ENCODE measurements at places on chromosomes 12 and 14.
A peak's percentile ranks its signal among the peaks of the same experiment; 100 is the strongest.

DNA sequence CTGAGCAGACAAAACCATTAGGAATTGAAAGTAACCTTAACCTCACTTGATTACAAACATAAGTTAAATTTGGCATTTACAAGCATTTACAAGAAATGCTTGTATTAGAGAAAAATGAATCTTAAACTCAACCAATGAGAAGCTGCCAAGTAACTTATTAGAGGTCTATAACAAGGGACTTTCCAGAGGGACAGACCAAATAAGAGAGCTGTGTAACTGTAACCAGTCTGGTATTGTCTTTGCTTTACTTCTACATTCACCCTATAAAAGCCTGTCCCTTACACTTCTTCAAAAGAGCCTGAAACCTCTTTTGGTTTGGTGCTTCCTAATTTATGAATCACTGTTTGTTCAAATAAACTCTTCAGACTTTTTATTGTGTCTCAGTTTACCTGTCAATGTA, 450.0 kb upstream of the FAR2 start:
- DNase-seq, result no peak

GRCh38 chr14:104794993-104795780, at the start of gene AKT1:
TSS of gene AKT1 (minus strand) at chr14:104795748. CDS start at chr14:104792643, 3,105 bp downstream.
- peak; percentile 33 for DNase-seq

- no peak for DNase-seq
Measured at GRCh38 chr14:54094765-54095164, 138.1 kb upstream of the BMP4 start.

GRCh38 chr12:15584366-15585041, 204.7 kb downstream of the EPS8 start:
- peak; percentile 61 for DNase-seq

GRCh38 chr14:104794099-104794498, 1.4 kb downstream of the AKT1 start:
- peak; percentile 70 for DNase-seq

GRCh38 chr14:61753631-61754030, 8.6 kb upstream of the SNAPC1 start:
- no peak for DNase-seq

DNA sequence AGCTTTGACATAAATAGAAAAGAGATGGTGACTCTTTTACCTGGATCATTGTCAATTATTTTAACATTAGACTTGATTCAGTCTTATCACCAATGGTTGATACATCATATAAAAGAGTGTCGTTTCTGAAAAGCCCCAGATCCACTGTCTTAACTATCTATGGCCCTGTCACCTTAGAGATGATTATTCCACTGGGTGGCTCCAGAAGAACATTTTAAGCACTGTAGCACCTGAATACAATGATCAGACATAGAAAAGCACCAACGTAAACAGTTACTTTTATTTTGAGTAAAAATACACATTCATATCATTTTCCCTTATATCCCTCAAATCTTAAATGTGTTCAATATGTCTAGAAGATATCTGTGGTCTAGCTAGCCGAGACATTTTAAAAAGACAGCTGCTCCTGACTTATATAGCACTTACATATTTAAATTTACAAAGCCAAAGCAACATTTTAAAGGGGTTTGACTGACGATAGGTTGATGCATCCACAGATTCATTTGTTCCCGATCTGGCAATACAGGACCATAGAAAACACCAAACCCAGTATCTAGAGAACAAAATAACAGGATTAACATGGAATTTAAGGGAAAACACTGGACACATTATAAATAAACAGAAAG, 32.9 kb downstream of the TSPAN8 start:
- no peak for DNase-seq

- DNase-seq, result no peak
Measured at GRCh38 chr12:57852620-57853500, 6.3 kb upstream of the CTDSP2 start.

GRCh38 chr12:75432924-75433323, 42.0 kb downstream of the GLIPR1L2 start:
- no peak for DNase-seq

GRCh38 chr12:30573145-30573544, 122.5 kb downstream of the IPO8 start:
- DNase-seq, result no peak

DNA sequence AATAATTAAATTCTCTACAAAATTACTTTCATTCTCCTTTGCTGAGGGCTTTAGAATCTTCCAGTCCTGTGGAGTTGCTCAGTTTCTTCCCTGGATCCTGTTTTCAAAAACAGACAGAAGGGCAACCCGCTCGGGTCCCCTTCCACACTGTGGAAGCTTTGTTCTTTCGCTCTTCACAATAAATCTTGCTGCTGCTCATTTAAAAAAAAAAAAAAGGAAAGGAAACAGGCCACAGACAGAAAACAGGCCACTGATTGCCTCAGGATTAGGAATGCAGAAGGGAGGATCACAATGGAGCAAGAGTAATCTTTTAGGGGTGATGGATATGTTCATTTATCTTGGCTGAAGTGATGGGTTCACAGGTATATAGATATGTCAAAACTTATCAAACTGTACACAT, 29.5 kb upstream of the HIGD1C start:
- no peak for DNase-seq

DNA sequence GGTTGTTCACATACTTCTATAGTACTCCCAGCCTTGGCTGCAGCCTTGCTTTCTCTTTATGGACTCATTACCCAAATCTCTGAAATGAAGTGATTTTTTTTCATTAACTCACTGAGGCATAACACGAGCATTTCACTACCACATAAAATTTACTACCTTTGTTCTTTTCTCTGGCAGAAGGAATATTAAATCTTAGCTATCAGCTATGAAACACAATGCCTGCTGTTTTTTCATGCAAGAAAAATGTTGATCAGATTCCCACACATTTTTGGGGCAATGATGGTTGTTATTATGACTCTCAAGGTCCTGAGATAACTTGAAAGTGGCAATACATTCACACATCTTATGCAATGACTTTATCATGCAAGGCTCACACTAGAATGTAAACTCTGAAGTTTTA, 225.3 kb upstream of the ATP2B1 start:
- DNase-seq, result no peak

- no peak for DNase-seq
Measured at GRCh38 chr12:97503073-97503855, 40.7 kb downstream of the RMST start.

- no peak for DNase-seq
Measured at GRCh38 chr12:58633479-58633878, 286.8 kb downstream of the LRIG3 start.

- peak; percentile 92 for DNase-seq
Measured at GRCh38 chr14:91245029-91245428, 525 bp upstream of the GPR68 start.

DNA sequence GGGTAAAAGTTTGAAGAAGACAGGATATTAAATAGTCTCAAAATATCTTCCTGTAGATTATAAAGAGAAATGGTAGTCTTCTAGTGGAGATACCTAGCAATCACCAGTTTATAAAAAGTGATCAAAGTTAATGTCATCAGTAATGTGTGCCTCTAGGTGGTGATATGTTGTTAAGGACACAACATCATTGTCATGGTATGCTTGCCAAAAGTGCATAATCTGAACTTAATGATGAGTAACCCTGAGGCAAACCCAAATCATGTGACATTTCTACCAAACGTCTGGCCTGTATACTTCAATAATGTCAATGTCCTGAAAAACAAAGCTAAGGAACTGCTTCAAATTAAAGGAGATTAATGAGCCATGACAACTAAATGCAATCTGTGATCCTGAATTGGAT, 214.7 kb downstream of the PHLDA1 start:
- no peak for DNase-seq

GRCh38 chr12:25328072-25328712, 77.5 kb upstream of the KRAS start:
- DNase-seq, result no peak

DNA sequence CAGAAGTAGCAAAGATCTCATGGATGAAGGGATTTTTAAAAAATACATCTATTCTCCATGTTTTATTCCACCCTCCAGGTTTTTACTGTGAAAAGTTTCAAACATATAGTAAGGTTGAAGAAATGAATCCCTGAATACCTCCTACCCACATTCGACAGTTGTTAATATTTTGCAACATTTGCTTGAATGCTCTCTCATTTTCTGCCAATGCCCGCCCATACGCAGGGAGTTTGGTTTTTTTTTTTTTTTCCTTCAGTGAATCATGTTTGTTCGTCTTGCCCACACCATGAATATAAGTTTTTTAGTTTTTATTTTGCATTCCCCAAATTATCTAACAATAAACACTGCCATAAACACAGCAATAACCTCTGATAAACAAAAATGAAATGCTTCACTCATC, 82.9 kb downstream of the MAP1LC3B2 start:
- no peak for DNase-seq

DNA sequence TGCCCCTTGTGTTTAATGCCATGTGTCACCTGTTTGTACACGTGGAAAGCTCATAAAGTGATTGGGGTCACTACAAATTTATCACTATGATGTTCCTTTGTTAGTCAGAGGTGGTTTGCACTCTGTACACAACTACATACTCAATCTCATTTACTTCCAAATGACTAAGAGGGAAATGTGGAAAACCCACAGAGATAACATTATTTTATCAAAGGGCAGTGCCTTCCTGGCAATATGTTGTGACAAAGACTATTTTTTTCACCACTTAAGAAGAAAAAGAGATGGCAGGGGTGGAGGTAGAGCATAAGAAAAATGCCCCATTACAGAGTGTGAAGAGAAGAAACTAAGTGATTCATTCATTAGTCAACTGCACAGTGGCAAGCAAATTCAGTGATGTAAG, 1064.1 kb upstream of the FLRT2 start:
- DNase-seq, result no peak

- DNase-seq, result no peak
Measured at GRCh38 chr12:104689635-104690034, 232.9 kb downstream of the CHST11 start.

DNA sequence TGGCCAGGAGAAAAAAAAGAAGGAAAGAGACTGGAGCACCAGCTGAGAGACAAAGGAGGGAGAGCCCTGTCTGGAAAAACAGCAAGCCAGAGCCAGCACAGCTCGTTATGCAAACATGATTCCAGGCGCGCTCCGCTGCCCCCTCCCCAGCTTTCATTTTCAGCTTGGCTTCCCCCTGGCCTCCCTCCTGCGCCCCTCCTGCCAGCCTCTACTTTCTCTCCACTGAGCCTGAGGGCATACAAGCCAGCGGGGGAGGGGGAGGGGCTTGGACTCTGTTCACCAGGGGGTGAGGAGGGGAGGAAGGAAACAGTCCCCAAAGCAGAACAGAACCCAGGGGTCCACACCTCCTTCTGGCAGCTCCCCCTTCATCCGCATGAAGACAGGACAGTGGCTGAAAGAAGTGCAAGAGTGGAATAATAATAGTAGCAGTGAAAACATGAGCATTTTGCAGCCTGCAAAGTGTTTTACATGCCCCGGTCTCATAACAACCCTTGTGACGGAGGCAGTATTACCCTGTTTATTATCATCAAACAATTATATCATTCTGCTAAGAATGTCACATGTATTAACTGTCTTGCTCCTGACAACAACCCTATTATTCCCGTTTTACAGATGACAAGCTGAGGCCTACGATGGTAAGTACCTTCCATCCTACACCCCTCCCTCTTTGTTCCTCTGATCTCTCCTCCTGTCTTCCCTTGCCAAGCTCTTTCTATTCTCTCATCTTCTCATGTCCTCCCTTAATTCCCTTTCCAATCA, 24.2 kb downstream of the SMUG1 start:
- no peak for DNase-seq

DNA sequence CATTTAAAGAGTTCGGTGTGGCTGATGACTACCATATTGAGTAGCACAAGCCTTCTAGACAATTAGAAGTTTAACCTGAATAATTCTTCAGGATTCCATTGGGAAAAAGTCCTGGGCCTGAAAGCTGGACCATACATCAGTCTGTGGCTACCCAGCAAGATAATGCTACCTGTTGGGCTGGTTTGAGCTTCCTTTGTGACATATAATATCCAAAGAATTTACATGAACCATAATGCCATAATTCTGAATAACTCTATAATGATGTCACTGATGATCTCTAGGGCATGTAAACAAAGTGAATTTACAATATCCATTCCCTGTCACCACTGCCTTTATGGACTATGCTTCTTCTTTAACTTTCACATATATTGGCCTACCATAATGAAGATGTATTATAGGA, 3.8 kb upstream of the YBX3 start:
- DNase-seq, result no peak

Data from activated CD8-positive, alpha-beta T cell treated with anti-CD3 and anti-CD28 coated beads, Interleukin-2, amount 10 ng/mL, durations not matched to agents 7 days and 5 days (primary cell).